ENCODE measurements at places on chromosomes 1 and 21.
A peak's percentile ranks its signal among the peaks of the same experiment; 100 is the strongest.

- no peak for DNase-seq
These were observed 22.9 kb downstream of the UBIAD1 start for GRCh38 chr1:11295905-11296304.

DNA sequence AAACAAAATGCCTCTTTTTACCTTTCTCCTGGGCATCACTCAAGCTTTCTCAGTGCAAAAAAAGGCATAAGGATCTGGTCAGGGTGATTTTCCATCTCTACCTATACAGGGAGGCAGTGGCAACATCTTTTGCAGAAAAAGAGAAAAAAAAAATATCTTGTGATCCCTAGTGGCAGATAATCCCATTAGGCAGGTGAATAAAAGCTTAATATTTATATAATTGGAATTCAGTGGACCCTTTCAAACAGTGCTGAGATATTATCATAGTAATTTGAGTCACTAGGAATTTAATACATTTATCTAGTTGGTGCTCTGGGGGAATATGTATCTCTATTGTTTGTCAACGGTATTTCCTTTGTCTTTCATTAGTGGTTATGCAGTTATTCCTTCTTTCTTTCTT is 29.9 kb upstream of the CXADR start:
- no peak for DNase-seq

DNA sequence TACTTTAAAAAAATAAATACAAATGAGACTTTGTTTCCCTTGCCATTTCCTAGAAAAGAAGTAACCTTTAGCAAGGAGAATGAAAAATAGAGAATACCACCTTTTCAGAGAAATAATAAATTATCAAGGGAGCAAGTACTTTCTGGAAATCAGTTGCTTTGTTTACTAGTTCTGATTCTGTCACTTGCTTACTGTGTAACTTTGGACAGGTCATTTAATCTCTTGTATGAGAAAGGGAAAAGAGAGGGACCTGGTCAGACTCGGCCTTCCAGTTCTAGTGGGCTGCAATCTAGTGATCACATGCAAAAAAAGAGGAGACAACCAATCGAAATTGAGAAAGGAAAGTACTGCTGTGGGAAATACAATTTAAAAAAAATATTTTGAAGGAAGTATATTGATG is 34.2 kb downstream of the KCTD3 start:
- DNase-seq, result no peak

GRCh38 chr1:30903343-30904034 is 5.1 kb downstream of the SDC3 start:
- DNase-seq, result peak; percentile 36

GRCh38 chr1:55412060-55412459 is 196.9 kb upstream of the USP24 start:
- DNase-seq, result no peak

DNA sequence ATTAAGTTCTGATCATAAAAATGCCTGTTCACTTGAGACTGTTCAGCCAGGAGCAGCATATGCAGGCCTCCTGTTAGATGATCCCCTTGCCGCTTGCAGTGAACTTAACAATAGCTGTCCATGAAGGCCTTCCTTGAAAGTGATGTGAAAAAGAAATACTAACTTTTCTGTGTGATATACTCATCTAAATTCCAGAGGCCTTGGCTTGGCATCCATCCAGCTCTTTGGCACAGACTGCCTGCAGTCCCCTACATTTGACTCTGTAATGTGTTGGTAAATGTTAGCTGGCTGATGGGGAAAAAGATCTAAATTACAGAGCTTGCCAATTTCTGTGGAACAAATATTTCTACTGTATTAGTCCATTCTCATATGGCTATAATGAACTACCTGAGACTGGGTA is 73.7 kb downstream of the KCNK2 start:
- DNase-seq, result peak; percentile 74

All from fibroblast of skin of right biceps (primary cell).